Natural killer cell (primary cell): ENCODE measurements at places on chromosomes 1 and 21.

DNA sequence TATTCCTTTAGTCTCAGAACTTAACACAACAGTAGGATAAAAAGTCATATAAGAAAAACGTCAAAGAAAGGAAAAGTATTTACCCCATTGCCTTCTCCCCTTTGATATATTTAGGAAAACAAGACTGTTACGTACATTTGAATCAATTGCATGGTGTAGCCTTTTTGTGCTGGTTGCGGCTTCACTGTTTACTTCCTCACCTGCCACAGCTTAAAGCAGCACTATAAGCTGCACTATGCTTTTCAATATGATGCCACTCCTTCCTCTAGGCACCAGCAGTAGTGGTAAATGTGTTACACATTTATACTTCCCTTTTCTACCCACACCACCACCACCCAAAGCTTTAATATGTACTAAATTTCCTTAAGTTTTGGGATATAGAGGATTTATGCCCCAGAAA lies 111.1 kb downstream of the ATP1B1 start:
- DNase-seq: no peak

- no peak for DNase-seq
Measured at GRCh38 chr1:1622010-1622787, 6.9 kb downstream of the MIB2 start.

DNA sequence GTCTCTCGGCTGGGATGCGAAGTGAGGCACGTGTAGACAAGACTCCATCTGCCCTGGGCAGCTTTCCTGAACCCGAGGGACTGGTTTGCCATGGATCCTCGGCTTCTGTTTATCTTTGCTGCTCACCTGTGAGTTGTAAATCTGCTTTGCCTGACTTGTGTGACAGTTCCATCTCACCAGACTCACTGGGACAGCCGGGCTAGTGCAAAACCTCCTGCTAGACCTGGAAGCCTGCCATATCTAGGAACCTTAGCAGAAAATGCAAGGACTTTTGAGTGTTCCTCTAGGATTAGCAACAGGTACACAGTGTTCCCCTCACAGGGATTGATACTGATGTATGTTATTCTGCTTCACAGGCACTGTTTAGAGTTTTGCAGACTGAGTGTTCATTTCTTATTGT lies 218.6 kb downstream of the URB2 start:
- no peak for DNase-seq

DNA sequence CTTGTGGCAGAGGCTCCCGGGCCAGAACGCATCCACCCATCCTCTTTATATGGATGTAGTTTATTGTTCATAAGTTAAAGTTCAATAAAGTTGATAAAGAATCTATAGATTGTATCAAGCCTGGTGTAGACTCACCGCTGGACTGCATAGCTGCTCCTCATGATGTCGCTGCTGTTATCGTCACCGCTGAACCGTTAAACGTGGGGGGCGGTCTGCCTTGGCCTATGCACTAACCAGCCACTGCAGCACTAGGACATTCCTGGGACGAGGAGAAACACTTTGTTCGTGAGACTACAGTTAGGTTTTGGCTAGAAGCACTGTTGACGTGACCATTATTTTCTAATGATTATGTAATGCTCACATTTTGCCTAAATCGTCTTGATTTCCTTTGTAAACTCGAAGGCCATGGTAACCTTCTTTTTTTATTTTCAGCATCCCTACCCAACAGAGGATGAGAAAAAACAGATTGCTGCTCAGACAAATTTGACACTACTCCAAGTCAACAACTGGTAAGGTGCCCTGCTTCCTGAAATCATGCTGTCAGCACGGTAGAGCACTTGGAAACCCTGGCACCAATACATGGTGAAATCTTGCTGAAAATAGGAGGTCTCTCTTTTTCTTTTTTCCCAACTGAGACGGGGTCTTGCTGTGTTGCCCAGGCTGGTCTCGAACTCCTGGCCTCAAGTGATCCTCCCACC lies 50.2 kb downstream of the PKNOX1 start:
- no peak for DNase-seq

- DNase-seq: no peak
Measured at GRCh38 chr1:18879791-18880309, 20.4 kb upstream of the TAS1R2 start.

GRCh38 chr1:48048980-48049379 lies 51.8 kb upstream of the TRABD2B start:
- DNase-seq: no peak

DNA sequence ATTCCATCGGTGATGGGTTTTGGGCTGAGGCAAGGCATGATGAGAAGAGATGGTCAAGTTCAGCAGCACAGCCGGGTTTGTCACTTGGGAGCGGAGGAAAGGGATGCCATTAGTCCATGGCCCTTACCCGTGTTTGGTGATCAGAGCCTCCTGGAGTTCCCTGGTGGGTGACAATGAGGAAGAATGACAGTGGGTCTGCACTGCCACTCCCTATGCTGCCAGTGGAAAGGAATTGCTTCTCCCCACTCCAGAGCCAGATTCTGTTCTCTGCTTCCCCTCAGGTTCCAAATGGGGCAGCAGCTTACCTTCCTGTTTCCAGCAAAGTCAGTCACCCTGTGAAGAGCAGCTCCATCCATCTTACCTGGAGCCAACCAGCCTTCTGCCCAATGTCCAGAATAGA lies 393.1 kb downstream of the PTPRU start:
- no peak for DNase-seq

- no peak for DNase-seq
Measured at GRCh38 chr21:36636439-36636838, 62.5 kb upstream of the SIM2 start.
